ENCODE measurements at places on chromosomes 7 and 10.

- DNase-seq = no peak
These were observed 11.8 kb downstream of the NCOA4 start for GRCh38 chr10:46018453-46019176.

DNA sequence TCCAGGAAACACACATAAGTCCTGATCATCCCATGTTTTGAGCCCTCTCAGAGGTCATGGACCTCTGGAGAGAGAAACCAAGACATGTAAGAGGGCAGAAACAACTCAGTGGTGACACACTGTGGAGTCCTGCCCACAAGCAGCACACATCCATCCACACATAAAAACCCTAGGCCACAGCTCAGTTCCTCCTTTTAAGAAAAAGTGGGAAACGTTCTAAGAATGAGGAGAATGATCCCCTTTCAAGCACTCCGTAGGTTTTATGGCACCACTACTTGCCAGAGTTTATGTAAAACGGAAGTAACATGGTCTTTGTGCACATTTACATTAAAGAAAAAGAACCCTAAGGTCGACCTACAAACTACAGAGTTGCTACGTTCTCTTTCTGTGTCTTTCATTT lies 19.9 kb downstream of the ATAD1 start:
- no peak for DNase-seq

GRCh38 chr7:158781974-158782664 lies 47.2 kb downstream of the ESYT2 start:
- DNase-seq = no peak

- DNase-seq = no peak
These were observed 19.7 kb upstream of the RPEL1 start for GRCh38 chr10:103225939-103226338.

DNA sequence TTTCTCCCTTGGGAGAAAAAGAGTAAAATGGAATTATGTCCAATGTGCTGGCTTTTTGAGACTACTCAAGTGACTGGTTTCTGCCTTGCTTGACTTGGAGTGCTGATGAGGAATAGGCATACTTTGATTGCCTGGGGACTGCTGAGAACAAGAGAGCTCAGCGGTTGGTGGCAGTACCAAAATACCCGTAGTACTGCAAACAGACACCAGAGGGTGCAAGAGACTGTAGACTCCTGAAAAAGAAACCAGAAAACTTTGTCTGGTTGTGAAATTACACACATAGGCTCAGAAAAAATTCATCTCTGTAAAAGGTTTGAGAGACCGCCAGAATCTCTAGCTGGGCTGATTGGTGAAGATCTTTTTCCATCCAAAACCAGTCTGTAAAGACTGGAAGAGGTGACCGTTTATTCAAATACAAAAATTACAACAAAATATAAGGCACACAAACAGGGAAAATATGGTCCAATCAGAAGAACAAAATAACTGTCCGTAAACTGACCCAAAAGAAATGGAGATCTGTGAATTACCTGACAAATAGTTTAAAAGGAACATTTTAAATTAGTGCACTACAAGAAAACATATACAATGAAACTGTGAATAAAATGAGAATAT lies 18.5 kb downstream of the BICC1 start:
- DNase-seq = peak; percentile 69

DNA sequence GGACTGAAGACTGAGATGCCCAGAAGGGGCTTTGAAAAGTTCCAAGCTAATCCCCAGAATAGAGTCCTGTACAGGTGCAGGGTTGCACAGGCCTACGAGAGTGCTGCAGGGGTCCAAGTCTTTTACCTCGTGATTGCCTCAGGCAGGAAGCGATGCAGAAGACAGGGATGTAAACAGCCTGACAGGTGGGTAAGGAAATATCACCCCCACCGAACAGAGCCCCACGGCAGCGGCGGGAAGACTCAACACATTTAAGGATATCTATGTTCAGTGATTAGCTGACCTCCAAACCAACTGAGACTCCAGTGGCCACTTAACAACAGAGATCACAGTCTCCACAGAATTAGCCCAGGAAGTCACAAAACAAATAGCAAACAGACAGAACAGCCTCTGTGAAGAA lies 73.9 kb upstream of the VIPR2 start:
- DNase-seq = no peak

- DNase-seq = no peak
These were observed 1.4 kb downstream of the TMEM243 start for GRCh38 chr7:87217983-87218653.

DNA sequence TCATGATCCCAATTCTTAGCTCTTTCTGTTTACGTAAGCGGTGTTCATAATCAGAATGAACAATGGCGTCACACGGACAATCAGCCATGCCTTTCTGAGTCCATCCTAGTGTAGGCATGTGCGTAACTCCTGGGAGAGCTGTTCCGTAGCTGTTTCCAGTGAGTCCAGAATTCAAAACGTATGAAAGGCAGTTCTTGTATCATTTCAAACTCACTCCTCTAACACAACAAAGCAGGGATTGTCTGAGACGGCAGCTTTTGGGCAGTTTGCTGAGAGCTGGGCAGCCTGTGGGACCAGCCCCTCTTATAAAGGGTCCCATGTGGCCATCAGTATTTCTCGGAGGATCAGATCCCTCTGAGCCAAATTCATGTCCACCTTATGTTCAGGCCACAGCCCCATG lies 43.4 kb downstream of the PSPH start:
- DNase-seq = no peak

- DNase-seq = no peak
These were observed 44.9 kb downstream of the BEND7 start for GRCh38 chr10:13483951-13484350.

GRCh38 chr10:50928190-50928552 lies 42.7 kb upstream of the A1CF start:
- no peak for DNase-seq

GRCh38 chr10:121326905-121327304 lies 271.3 kb downstream of the FGFR2 start:
- DNase-seq = no peak

DNA sequence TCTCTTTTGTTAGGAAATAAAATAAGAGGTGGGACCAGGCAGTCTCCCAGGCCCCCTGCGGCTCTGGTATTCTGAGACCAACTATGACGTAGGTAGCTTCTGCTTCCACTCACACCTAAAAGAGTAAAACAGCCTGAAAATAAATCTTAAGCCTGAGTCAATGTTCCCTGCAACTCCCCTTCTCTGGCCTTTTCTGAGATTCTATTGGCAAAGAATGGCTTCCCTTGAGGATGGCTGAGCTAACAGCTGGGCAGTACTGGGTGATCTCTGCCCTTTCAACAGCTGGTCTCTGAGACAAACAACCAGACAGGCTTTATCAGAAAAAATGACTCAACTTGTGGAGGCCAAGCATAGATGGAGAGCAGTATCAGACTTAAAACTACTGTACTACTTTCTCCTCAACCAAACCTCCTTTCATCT lies 58.7 kb downstream of the CREB3L2 start:
- peak; percentile 26 for DNase-seq

GRCh38 chr10:34780818-34781380 lies 34.2 kb downstream of the PARD3 start:
- DNase-seq = no peak

DNA sequence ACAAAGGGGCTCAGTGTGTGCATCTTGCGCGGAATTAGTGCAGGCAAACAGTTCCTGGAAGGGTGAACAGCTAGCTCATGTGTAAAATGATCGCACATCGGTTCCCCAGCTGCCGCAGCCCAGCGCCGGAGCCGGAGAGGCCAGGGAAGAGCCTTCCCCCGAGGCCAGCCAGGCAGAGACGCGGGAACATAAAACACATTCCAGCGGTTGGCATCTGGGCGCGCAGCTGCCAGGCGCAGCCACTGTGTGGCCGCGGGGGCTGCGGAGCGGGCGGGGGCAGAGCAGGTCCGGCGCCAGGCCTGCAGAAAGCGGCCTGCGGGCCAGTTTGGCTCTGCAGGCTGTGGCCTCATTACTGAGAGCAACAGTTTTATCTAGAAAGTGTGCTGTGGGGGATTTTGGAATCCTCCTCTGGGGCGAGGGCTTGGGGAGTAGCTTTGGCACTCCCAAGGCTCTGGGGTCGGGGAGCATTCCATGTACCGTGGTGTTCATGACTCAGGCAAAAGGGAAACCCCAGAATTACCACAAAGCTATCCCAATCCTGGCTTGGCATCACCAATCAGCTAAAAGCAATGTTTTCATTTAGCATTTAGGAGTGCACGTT lies 74.3 kb downstream of the SAMD9 start:
- peak; percentile 67 for DNase-seq

DNA sequence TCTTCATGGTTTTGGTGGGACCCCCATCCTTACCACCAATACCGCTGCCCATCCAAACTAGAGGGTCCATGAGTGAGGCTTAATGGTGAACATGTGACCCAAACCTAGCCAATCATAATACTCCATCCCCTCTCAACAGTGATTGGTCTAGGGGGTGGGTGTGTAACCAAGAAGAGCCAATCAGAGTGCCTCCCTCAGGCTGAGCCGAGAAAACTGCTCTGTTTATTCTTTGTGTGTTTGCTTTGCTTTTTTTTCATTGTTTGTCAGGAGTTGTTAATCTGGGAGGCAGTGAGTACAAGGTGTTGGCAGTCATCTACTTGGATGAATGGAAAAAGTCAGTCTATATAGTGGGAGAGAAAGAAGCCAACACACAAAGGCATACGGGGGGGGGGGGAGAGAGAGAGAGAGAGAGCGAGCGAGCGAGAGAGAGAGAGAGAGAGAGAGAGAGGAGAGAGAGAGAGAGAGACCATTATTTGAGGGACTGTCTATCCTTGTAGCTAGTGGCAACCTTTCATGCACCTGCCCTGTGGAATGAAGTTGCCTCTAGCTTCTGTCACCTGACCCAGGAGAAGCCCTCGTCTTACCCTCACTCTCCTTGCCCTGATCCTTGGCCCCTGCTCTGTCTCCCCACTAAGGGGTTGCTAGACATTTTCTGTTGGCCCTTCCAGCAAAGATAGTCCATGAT lies 441.7 kb downstream of the TYW1 start:
- DNase-seq = no peak

GRCh38 chr10:7471720-7472367 lies 61.0 kb upstream of the SFMBT2 start:
- DNase-seq = no peak

DNA sequence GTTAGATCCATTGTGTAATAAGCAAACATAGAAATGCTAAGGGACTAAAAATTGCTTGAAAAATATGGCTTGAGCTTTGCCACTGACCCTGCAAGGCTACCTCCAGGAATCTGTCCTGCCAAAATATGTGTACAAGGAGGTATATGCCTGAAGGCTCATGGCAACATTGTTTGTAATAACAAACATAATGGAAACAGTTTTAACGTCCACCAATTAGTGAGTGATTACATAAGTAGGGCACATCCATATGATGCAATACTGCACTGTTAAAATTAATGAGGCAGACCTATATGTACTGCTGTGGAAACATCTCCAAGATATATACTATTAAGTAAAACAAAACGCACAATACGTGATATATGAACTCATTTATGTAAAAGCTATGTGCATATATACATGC lies 13.1 kb upstream of the GOT1 start:
- DNase-seq = no peak

- no peak for DNase-seq
These were observed 7.7 kb downstream of the PNLIP start for GRCh38 chr10:116553378-116553980.

DNA sequence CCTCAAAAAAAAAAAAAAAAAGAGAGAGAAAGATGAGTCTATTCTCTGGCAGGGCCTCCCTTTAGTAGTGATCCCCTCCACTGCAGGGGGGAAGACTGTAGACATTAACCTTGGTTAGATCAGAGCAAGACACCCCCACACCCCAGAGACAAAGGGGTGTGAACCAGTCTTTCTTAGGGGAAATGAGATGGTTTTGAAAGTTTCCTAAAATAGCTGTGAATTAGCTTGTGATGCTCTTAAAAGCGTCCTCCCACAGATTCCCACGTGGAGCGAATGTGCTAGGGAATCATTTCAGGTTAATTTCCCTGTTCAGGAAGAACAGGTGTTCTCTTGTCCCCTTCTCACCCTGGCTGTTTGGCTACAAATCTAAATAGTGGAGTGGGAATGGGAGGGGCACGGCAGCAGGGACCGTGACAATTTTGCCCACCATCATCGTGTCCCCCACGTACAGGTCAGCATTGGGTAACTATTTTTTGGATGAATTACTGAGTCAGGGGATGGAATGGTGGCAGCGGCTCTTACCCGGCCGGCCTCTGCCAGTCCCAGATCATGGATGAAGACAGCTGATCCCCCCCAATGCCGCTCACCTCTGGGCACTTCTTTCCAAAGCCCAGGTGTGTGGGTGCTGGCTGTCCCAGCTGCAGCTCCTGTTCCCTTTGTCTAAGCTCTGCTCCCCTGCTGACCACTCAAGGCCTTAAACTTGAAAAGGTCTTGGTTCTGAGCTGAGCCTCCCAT lies 152.9 kb downstream of the CCDC3 start:
- no peak for DNase-seq

DNA sequence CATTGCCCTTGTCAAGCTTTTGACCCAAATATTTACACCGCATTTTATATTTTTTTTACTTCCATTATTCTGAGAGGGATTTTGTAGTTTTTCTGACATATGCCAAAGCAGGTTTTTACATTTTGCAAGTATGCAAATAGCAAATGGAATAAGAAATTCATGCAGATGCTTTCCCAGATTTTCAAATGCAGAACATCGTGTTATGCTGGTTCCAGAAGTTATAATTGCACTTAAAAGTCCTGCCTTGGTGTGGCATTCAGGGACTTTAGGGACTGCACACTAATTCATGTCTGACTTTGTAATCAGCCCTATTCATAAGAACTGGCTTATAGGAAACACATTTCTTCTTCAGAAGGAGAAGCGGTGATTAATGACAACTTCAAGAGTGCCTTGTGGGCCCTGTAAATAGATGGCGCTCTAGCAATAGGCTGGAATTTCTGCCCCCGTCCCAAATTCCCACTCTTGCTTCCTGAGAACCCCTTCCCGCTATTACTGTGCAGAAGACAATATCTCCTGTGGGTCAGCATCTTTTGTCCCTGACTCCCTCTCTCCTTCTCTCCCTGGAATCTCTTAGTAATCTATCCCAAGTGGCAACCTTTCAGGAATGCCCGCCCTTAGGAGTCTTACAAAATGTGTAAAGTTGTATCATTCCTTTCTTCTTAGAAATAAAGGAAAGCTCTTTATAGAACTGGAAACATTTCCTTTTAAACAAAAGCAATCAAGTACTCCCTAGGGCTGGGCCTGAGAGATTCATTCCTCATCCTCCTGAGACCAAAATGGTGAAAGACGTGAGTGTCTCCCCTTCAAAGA lies 264.0 kb downstream of the INHBA start:
- no peak for DNase-seq

GRCh38 chr7:17725821-17726220 lies 214.5 kb downstream of the SNX13 start:
- no peak for DNase-seq

DNA sequence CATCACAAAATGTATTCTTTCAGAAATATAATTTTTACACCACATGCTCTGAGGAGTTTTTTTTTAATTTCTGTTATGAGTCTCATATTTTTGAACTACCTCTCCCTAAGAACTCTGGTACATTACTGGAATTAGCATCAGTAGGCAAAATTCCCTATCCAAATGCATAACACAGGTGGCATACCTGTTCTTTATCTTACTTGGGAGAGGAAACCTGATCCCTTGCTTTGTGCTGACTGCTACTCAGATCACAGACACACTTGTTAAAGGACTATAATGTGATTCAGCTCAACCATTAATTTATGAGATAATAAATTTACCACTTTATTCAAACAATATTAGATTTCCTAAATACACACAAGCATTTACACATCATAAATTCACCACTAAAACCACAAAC lies 617.2 kb downstream of the GRM8 start:
- DNase-seq = no peak

GRCh38 chr7:150388709-150389531 lies 9.8 kb downstream of the ZNF775 start:
- no peak for DNase-seq

GRCh38 chr7:19508124-19508523 lies 200.7 kb downstream of the POLR1F start:
- DNase-seq = no peak

GRCh38 chr7:105487579-105488571 lies 34.2 kb downstream of the PUS7 start:
- no peak for DNase-seq

Data from WTC11 (cell line).